Activated naive CD4-positive, alpha-beta T cell (primary cell): ENCODE measurements at places on chromosomes 11 and 22.

DNA sequence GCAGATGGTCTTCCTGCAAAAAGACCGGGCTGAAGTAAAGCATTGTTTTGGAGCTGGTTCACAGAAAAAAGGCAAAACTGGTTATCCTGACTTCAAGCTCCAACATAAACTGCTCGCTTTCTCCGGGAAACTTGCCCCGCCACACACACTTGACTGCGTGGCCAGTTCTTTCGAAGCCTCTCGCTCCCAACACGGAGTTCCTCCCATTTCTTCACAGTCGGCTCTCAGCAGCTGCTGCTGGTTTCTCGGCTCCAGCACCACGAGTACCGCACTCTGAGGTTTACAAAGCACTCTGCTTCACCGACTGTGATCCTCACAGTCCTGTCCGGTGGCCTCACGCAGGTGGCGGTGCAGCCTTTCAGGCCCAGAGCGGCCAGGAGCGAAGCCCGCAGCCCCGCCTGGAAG lies 264 bp downstream of the CHEK1 start:
- DNase-seq: no peak

DNA sequence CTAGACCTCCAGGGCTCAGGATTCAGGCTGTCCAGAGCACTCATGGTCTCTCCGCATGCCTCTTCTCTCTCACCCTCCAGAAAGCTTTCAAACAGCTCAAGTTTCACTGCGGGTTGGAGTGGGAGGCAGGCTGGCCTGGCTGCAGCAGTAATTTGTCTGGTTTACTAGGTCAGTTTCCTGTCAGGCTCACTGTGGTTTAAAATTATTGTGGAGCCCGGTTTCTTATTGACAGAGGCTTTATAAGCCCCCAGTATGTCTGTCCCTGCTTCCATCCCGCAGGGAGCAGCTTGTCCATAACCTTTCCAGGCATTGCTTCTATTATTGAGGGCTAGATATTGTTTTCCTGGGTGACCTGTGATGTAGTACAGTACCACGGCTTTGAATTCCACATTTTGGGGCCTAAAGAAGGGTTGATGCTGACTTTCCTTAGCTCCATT lies 235.3 kb upstream of the SORL1-AS1 start:
- DNase-seq: no peak

DNA sequence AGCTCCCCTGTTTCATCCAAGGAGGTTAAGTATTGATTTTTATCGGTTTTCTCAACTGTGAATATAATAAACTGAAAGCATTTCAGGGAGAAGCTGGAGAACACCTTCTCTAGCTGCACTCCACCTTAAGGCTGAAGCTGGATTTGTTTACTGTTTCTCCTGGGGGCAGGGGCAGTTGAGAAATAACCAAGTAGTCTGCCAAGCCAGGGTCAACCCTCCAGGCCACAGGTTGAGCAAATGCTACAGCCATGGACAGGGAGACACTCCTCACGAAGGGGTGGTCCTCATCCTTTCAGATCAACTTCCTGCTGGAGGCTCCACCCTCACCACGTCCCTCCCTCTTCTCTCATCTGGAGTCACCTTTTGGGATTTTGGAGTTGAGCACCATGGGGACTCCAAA lies at the start of gene TTC36:
TSS of gene TTC36 (plus strand) at position 366 of the 400 bp plus-strand sequence. CDS start at position 387, 21 bp downstream.
- DNase-seq: no peak

DNA sequence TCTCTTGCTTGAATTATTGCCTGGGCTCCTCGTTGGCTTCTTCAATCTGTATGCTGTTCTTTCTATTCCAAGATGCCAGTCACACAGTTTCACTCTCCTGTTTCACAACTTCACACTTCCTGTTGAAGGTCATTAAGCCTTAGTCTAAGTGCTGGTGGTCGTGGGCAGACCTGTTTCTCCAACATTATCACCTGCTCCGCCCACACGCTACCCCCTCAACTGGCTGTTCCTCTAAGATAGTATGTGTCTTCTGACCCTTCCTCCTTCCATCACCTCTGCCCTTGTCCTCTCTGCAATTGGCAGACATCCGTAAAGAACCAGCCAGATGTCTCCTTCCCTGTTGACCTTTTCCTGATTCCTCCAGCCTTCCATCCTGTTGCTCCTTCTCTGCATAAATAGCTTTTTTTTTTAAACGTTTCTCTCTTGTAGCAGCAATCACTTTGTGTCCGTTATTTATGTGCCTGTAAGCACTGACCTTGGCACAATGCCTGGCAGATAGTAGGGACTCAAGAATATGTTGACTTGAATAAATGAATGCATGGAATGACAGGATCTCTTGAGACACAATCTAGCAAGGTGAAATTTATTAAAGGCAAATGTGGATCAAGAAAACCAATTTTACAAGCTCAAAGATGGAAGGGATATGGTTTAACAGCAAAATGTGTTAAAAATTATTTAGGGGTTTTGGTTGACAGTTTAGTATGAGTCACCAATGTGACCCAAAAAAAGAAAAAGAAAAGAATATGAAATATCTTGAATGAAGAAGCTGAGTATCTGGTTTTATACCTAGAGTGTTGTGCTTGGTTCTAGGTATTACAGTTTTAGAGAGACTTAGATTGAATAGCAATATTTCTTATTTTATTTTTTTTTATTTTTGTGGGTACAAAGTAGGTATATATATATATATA lies 12.6 kb downstream of the DIXDC1 start:
- no peak for DNase-seq

- no peak for DNase-seq
Measured at GRCh38 chr22:36079041-36079440, 50.4 kb upstream of the RBFOX2 start.

GRCh38 chr11:29200791-29201562 lies 815.9 kb downstream of the KCNA4 start:
- no peak for DNase-seq

GRCh38 chr11:45258982-45259530 lies 27.1 kb downstream of the SYT13 start:
- no peak for DNase-seq

DNA sequence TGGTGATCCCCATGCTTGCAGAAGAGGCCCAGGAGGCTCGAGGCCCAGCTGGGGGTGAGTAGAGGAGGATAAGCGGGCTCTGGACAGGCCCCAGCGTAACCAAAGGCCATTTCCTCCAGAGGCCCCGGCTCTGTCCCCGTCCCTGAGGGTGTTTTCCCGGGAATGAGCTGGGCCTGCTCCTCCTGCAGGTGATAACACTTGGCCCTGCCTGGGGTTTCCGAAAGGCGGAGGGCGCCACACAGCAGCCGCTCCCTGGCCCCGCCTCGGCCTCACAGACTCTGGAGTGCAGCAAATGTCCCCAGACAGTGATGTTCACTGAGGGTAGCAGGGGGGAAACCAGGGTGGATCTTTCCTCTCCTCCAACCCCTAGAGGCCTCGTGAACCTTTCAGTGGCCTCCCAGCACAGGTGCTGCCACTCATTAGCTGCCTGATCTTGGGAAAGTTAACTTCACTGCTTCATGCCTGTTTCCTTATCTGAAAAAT lies 10.5 kb upstream of the MGAT3 start:
- DNase-seq: no peak

- no peak for DNase-seq
Measured at GRCh38 chr11:90221803-90222458, 918 bp downstream of the CHORDC1 start.

- no peak for DNase-seq
Measured at GRCh38 chr11:80937842-80938241, 1497.0 kb upstream of the TENM4 start.
